ENCODE measurements at places on chromosomes 11 and 22.

GRCh38 chr22:23053912-23054530, 16.3 kb upstream of the GNAZ start:
- no peaks in the 10 kb centered on the region for H3K4me1 ChIP-seq
- H3K27me3 ChIP-seq: no peaks in the 10 kb centered on the region
- no peak overlapping the region for H3K27ac ChIP-seq
- no peak overlapping the region for H3K4me3 ChIP-seq

- H3K4me1 ChIP-seq: peaks cover 8% of the 10 kb centered on the region
- H3K36me3 ChIP-seq: no peaks in the 10 kb centered on the region
- no peaks in the 10 kb centered on the region for H3K27me3 ChIP-seq
- DNase-seq: no peak
- peak overlapping the region; percentile 96 for H3K27ac ChIP-seq
Observed at GRCh38 chr11:18321578-18321968, 367 bp downstream of the HPS5 start.

GRCh38 chr11:128343135-128343514, 244.2 kb downstream of the ETS1 start:
- H3K4me3 ChIP-seq: no peak overlapping the region
- H3K27ac ChIP-seq: peak overlapping the region; percentile 23
- no peaks in the 10 kb centered on the region for H3K4me1 ChIP-seq
- no peaks in the 10 kb centered on the region for H3K27me3 ChIP-seq

GRCh38 chr11:57490456-57491248, 24.9 kb downstream of the SLC43A1 start:
- no peak overlapping the region for H3K27ac ChIP-seq
- no peaks in the 10 kb centered on the region for H3K27me3 ChIP-seq
- no peak overlapping the region for H3K4me3 ChIP-seq

DNA sequence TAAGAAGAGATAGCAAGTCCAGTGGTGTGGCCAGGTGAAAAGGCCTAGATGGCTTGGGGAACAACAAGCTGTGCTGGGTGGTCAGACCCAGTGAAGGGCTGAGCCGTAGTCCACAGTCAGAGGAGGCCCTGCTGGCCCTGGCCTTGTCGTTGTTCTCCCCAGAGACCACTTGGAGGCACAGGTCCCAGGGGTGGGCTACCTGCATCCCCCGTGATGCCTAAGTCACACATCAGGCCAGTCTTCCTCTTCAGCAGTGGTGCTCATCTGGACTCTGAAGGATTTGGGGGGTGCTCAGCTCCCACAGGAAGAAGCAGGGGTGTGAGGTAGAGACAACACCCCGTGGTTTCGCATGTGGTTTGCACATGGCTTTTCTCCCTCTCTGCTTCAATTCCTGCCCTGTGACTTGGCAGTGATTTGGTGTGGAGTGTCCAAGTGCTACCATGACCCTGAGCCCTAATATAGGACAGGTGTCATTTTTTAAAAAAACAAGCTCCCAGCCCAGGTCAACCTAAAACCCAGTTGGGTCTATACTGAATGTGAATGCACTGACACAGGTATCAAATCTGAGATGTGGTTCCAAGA, 51.0 kb downstream of the ALX4 start:
- DNase-seq: no peak
- no peaks in the 10 kb centered on the region for H3K4me1 ChIP-seq
- no peaks in the 10 kb centered on the region for H3K27me3 ChIP-seq
- no peak overlapping the region for H3K4me3 ChIP-seq

DNA sequence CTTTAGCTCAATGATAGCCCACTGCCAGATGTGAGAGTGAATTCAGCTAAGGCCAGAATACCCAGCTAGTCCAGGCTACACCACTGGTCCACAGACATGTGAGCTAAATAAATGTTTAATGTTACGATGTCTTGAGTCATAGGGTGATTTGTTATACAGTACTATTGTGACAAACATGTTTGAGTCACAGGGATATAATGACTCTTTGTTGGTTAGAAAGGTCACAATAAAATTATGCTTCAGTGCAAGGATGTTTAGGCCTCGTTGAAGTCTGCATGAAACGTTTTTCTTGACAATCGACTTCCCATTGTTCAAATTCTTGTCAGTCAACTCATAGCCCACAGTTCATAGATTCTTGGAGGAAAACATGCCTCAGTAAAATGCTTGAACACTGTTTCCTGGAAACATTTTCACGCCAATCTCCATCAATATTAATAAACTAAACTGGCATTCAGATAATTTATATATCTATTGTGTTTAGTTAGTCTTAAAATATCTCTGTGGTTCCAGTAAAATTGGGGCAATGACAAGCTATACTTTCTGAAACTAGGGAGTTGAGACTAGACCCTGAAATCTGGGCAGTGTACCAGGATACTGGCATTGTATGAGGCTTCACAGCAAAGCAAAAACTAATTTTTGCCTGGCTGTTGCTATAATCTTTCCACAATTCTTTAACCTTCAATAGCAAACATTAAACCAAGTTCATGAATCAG, 650.8 kb upstream of the KIRREL3 start:
- no peak overlapping the region for H3K4me3 ChIP-seq
- H3K4me1 ChIP-seq: no peaks in the 10 kb centered on the region
- no peaks in the 10 kb centered on the region for H3K36me3 ChIP-seq
- DNase-seq: no peak
- no peak overlapping the region for H3K27ac ChIP-seq

DNA sequence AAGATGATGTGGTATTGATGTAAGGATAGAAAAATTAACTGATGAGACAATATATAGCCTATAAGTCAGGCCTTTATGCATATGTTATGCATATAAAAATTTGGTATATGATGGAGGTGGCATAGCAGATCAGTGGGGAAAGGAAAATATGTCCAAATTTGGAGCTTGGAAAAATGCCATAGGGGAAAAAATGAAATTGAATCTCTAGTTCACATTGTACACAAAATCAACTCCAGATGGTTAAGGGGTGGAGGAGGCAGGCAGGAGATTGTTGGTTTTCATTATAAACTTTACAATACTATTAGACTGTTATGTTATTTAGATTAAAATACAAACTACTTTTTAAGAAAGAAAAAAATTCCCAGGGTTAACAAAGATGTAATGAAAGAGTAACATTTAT, 15.1 kb upstream of the CD3E start:
- H3K4me1 ChIP-seq: no peaks in the 10 kb centered on the region
- H3K27ac ChIP-seq: no peak overlapping the region
- H3K4me3 ChIP-seq: no peak overlapping the region
- H3K36me3 ChIP-seq: no peaks in the 10 kb centered on the region

DNA sequence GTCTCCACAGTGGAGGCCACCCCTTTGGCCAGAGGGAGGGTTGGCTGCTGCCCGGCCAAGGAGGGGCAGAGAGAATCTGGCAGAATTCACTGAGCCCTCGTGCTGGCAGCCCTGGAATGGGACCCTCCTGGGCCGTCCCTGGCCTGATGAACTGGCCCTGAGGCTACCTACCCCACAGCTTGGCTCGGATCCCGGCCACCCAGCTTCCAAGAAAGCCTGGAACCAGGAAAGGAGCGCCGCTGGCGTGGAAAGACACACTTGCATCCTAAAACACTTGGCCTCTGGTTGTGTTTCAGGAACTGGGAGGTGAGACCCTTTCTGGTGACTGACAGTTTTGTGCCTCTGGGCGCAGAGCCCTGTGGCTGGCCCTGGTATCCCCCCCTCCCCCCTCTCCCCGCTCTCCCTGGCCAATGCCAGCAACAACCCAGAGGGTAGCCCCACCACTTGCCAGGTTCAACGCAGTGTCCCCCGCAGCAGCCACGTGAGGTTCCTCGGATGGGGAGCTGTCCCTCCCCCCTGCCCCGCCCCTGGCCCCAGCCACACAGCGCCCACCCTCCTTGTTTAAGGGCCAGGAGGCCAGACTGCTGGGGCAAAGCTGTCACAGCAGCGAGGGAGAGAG, 693 bp downstream of the NFAM1 start:
- no peaks in the 10 kb centered on the region for H3K27me3 ChIP-seq
- DNase-seq: no peak
- no peak overlapping the region for H3K4me3 ChIP-seq
- no peak overlapping the region for H3K27ac ChIP-seq

GRCh38 chr22:49785841-49786471, 41.7 kb downstream of the BRD1 start:
- DNase-seq: no peak
- no peaks in the 10 kb centered on the region for H3K27me3 ChIP-seq
- H3K4me3 ChIP-seq: no peak overlapping the region
- peaks cover 9% of the 10 kb centered on the region for H3K4me1 ChIP-seq
- H3K36me3 ChIP-seq: no peaks in the 10 kb centered on the region

GRCh38 chr11:14768526-14769188, 123.4 kb downstream of the CYP2R1 start:
- no peak overlapping the region for H3K27ac ChIP-seq
- H3K27me3 ChIP-seq: no peaks in the 10 kb centered on the region
- no peak overlapping the region for H3K4me3 ChIP-seq
- no peak for DNase-seq
- H3K36me3 ChIP-seq: no peaks in the 10 kb centered on the region
- no peaks in the 10 kb centered on the region for H3K4me1 ChIP-seq

DNA sequence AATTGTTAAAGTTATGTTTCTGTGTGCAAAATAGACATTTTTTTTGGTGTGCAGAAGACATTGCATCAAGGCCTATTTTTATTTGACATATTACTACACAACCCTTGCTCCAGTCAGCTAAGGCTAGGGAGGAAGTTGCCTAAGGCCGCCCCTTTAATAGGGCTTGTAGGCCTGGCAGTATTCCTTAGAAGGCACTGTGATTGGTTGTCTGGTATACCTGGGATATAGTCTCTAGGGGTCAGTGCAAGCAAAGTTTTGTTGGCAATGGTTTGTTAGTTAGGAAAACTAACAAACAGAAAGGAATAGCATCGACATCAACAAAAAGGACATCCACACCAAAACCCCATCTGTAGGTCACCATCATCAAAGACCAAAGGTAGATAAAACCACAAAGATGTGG, 16.9 kb downstream of the CCDC15 start:
- no peaks in the 10 kb centered on the region for H3K27me3 ChIP-seq
- no peak for DNase-seq
- no peak overlapping the region for H3K4me3 ChIP-seq
- no peak overlapping the region for H3K27ac ChIP-seq

GRCh38 chr22:50148991-50149721, 21.4 kb upstream of the PANX2 start:
- no peak overlapping the region for H3K27ac ChIP-seq
- no peaks in the 10 kb centered on the region for H3K27me3 ChIP-seq
- H3K4me1 ChIP-seq: no peaks in the 10 kb centered on the region
- no peaks in the 10 kb centered on the region for H3K36me3 ChIP-seq
- no peak overlapping the region for H3K4me3 ChIP-seq

Measured in uterus (tissue), 4 donors.